Activated naive CD8-positive, alpha-beta T cell treated with anti-CD3 and anti-CD28 coated beads, Interleukin-2, amount 50 U/mL, for 24 hours (primary cell): ENCODE measurements at places on chromosomes 2 and 18.

DNA sequence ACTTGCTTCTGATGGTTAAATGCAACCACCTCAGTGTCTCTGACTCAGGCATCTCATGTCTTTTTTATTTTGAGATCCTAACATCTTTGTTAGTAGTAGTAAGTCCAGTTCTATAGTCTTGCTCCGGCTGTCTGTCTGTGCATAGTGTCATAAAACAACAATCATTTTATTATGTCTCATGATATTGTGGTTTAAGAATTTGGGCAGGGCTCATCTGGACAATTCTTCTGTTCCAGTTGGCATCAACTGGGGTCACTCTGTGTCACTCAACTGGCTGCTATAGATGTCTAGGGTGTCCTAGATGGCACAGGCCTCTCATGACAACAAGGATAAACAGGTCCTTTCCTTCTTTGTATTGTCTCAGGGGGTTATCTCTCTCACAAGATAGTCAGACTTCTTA is 299.6 kb upstream of the ZNF521 start:
- DNase-seq = no peak

DNA sequence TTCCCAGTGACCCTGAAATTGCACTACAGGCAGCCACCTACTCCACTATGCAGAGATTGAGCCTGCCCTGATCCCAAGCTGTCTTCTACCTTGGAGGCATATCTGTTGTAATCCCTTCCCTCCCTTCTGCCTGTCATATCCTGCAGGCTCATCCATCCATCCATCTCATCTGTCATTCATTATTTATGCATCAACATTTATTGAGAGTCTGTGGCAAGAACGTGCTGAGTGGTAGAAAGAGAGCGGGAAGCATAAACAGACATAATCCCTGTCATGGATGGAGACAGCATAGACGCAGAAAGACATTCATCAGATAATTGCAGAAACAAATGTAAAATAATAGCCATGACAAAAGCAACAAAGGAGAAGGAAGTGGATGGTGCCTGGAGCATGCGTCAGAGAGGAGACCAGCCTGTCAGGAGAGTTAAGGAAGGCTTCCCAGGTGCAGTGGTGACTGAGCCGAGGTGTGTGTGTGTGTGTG is 110.7 kb upstream of the STPG4 start:
- no peak for DNase-seq

DNA sequence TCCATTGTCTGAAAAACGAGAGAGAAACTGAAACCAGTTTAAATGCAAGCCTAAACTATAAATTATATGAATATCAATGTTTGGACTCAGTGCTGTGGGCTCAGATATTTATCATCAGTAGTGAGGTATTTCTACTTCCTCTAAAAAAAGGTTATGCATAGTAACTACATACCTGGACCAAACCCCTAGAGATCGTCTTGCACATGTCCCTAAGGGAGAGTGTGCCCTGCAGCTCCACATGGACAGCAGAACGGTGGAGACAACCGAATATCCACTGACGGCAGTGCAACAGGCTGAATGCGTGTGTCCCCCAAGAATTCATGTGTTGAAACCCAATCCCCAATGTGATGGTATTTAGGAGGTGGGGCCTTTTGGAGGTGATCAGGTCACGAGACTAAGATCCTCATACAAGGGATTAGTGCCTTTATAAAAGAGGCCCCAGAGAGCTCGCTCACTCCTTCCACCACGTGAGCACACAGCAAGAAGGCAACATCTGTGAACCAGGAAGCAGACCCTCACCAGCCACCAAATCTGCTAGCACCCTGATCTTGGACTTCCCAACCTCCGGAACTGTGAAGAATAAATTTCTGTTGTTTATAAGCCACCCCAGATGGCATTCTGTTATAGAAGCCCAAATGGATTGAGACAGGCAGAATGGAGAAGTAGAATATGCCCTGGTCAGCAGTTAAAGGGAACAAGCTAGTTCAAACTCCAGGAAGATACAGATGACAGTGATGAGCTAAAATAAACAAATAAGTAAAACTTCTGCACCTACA is 208.4 kb downstream of the ANAPC1 start:
- no peak for DNase-seq

DNA sequence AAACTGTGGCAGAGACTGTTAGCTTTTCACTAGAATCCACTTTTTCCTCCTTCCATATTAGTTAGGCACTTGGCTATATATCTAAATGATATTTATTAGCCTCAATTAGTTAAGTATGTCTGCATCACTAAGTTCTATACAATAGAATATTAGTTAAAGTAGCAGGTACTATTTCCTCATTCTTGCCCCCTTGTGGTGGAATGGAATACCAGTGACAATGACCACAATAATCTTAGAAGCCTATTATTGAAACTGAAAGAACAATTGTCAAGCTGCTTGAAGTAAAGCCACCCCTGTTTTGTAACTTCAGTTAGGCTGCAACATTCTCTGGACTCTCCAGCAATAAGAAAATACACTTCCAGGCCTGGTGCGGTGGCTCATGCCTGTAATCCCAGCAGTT is 476.3 kb upstream of the VWC2L start:
- DNase-seq = no peak

GRCh38 chr2:28098501-28099225 is 208.1 kb downstream of the BABAM2 start:
- no peak for DNase-seq

DNA sequence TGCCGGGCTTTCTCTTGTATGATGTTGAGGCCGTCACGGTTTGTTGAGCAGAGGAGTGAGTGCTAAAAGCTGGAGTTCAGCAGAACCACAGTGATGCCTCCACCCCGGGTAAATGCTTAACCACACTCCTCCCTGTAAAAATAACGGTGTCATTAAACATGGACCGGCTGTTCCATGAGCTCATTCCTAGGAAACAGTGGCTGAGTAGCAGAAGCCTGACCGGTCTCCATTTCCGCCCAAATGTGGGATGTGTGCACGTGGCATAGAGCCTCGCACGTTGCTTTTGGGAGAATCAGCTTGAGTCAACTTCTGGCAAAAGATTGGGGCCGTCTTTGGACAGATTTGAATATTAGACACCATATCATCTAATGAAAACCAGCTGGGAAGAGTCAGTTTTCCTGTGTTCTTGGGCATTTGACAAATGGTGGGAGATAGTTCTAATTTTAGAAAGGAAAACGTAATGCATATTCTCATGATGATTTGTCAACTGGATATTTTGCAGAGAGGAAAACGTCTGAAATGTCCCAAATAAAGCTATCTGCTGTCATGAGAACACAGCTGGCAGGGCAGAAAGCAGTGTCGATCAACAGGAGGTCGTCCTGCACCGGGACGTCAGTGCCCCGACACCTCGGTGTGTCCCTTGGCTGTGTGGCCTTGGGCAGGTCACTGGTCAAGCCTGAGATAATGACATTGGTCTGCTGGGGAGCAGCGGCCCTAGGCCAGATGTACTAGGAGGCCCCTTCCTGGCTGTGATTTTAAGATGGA is 42.4 kb downstream of the LRRFIP1 start:
- no peak for DNase-seq

GRCh38 chr2:8885449-8886201 is 48.2 kb upstream of the KIDINS220 start:
- no peak for DNase-seq

DNA sequence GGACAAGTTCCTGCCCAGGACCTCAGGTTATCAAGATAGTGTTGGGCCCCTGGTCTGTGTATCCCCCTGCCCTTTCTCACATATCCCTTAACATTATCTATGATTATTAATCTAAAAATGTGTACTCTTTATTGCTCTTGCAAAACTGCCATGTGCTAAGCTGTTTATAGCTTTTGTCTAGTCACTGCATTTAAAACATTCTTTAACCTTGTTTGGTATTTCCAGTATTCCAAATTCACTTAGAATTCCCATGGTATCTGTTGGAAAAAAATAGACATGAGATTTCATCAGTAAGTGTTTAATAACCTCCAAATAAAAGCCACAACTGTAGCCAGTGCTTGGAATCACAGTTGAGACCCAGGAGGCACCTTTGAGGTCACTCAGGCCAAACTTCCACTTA is 16.2 kb upstream of the GLS start:
- DNase-seq = no peak

- DNase-seq = no peak
Measured at GRCh38 chr2:204931562-204931961, 386.3 kb downstream of the PARD3B start.

DNA sequence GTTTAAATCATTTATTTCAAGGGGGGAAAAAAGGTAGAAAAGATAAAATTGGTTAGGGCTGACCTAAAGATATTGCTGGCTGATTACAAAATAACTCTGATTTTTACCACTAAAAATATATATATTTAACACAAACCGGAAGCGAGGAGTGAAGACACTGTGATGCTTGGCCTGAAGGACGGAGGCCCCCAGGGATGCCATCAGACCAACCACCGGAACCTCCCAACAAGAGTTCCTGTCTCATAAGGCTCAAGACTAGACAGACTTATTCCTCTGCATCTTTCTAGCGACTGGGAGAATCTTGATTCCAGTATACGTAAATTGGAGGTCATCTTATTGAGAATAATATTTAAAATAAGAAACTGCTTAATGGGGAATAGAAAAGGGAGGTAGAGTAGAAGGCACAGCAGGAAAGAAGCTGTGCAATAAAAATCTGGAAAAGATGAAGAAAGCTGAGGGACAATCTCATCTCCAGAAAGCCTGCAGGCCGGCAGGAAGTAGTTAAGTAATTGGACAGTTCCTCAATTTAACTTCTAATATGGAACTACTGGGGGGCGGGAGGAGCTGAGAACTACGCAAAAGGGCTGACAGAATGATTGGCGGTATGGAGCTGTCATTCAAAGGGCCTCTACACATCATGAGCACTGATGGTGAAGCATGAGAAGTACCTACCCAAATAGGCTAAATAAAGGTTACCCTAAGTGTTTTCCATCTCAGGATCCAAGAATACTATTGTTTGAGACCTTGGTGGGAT is 91.1 kb downstream of the DTNB start:
- DNase-seq = no peak

- DNase-seq = no peak
Measured at GRCh38 chr2:160940699-160941098, 219.5 kb upstream of the TANK start.

GRCh38 chr2:191626497-191627151 is 51.3 kb upstream of the NABP1 start:
- no peak for DNase-seq

GRCh38 chr2:63124850-63125249 is 74.2 kb downstream of the OTX1 start:
- DNase-seq = no peak

- no peak for DNase-seq
Measured at GRCh38 chr2:85935746-85936208, 47.0 kb upstream of the ST3GAL5 start.

DNA sequence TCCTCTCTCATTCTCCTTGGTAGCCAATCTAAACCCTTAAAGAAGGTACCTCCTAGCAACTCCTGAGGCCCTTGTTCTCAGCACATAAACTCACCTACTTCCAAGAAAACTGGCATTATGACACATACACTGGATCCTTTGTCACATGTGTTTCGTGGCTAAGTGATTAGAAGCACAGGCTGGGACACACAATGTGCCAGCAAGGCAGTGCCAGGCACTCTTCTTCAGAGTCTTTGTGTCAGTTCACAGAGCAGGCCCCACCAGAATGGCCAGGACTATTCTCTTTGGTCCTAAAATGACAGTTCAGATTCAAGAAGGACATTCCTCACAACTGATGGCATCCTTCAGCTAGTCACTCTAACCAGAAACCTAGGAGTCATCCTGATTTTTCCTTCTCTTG is 40.3 kb downstream of the SMC6 start:
- no peak for DNase-seq

DNA sequence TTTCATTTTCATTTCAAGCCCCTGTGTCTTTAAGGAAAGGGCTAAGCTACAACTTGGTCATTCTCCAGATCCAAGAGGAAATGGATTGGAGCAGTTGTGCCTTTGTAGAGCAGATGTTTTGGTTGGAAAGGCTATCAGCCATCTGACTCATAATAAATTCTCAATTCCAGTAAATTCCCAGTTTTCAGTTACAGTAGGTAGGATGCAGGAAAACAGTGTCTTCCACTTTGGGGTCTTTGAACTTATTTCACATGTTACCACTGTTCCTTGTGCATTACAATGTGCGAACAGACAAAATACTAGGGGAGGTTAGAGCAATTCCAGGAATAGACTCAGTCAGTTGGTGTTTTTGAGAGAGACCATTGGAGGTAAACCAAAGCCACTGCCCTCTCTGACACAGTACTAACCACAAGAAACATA is 211.9 kb downstream of the BABAM2 start:
- no peak for DNase-seq

DNA sequence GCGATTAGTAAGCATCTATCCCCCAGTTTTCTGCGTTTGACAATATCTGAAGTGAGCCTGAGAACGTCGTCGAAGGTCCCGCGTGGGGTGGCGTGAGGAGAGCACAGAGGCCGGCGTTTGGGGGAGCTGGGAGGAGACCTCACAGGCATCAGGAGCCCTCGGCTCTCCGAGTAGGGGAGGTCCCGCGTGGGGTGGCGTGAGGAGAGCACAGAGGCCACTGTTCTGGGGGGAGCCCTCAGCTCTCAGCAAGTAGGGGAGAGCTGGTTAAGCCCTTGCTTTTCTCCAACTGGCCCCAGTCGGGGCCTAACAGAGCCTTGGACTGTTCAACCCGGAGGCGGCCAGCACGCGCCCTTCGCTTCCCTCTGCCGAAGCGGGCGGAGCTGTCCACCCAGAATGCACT is 134.3 kb downstream of the NFATC1 start:
- DNase-seq = no peak

GRCh38 chr2:15840148-15840547 is 100.2 kb upstream of the MYCN start:
- DNase-seq = no peak

DNA sequence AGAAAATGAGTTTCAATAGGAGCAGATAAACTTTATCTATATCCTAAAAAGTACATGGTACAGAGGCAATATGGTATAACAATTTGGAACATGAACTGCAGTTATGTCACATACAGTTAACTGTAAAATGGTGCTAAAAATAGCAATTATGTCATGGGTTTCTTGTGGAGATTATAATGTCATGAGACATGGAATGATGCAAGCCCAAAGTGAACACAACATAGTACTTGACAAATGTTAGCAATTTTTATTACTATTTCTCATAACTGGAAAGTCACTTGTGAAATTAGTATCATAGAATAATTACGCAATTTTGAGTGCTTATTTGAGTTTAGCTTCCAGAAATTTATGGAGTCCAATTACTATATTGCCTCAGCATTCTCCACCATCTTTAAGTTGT is 1263.4 kb downstream of the DSC3 start:
- no peak for DNase-seq

GRCh38 chr2:212294816-212295215 is 243.8 kb downstream of the ERBB4 start:
- no peak for DNase-seq
